CD8-positive, alpha-beta T cell (primary cell): ENCODE measurements at places on chromosomes 3 and 15. TPM values are rescaled to one million over a fixed set of nuclear protein-coding genes. Genes with fewer than 3 reads are reported as not detected.

GRCh38 chr15:63233667-63234423 is 43.6 kb upstream of the APH1B start:
- DNase-seq, result no peak

DNA sequence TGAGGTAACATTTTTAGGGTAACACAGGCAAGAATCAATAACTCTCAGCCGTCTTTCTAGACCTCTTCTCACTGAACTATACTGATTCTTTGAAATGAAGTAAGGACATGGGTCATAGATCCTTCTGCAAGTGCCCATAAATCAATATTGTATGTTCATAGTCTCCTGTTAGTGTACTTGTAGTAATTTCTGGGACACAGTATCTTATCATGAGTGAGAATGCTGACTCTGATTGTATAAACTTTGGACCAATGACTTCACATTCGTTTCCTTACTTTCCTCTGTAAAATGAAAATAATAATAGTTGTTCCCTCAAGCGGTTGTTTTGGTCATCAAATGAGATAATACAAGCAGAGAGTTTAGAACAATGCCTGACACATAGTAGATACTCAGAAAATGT is 777.1 kb upstream of the GOLIM4 start:
- no peak for DNase-seq

DNA sequence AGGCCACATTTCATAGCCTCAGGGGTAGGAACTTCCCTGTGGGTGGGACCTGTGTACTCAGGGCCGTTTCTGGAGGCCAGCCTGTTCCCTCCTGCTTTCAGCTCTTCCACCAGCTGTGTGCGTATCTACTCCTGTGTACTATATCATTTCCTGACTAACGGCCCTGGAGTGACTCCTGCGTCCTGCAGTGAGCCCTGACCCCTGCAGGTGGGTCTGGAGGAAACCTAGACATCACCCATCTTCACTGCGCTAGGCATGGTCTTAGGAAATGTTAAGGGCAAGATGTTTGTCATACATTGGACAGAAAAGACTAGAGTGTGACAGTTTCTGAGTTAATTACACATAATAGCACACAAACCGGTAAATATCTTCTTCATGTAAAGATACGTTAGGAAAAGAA is 297.3 kb downstream of the GABRB3 start:
- DNase-seq, result no peak

- no peak for DNase-seq
These were observed 35.0 kb downstream of the DRD3 start for GRCh38 chr3:114143817-114144216.

- no peak for DNase-seq
These were observed 142.5 kb upstream of the MBNL1 start for GRCh38 chr3:152126260-152126659.

- DNase-seq, result no peak
These were observed 31.3 kb downstream of the CMTM7 start for GRCh38 chr3:32422943-32423342.

DNA sequence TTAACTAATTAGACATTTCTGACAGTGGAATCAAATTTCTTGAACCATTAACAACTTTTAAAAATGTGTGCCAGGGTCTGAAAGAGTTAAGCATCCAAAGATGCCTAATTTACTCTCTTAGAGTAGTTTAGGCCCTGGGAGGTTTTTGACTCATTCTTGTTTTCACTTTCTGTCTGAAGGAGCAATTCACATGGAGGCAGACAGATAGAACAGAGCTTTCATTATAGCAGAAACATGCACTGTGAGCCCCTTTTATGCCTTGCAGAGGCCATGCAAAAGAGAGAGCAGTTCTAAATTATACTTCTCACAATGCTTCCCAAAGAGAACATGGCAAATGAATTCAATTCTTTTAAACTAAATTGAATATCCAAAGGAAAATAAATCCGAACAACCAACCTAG is 554.8 kb downstream of the MFSD1 start:
- DNase-seq, result no peak

DNA sequence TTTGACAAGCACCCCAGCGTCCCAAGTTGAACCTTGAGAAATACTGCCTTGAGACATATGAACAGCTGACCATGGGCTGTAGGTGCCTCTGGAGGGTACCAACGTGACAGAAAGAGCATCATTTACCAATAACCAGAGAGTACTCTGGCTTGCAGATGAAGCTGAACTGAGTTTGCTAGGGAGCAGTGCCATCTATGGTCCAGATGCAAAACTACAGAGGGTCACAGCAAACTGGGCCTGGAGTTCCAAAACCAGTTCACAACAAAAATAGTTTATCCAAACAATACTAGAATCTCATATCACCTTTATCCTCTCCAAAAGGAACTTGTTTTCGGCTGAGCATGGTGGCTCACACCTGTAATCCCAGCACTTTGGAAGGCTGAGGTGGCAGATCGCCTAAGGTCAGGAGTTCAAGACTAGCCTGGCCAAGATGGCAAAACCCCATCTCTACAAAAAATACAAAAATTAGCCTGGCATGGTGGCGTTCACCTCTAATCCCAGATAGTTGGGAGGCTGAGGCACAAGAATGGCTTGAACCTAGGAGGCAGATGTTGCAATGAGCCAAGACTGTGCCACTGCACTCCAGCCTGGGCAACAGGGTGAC is 69.3 kb downstream of the CHAC1 start:
- DNase-seq, result peak; percentile 51

DNA sequence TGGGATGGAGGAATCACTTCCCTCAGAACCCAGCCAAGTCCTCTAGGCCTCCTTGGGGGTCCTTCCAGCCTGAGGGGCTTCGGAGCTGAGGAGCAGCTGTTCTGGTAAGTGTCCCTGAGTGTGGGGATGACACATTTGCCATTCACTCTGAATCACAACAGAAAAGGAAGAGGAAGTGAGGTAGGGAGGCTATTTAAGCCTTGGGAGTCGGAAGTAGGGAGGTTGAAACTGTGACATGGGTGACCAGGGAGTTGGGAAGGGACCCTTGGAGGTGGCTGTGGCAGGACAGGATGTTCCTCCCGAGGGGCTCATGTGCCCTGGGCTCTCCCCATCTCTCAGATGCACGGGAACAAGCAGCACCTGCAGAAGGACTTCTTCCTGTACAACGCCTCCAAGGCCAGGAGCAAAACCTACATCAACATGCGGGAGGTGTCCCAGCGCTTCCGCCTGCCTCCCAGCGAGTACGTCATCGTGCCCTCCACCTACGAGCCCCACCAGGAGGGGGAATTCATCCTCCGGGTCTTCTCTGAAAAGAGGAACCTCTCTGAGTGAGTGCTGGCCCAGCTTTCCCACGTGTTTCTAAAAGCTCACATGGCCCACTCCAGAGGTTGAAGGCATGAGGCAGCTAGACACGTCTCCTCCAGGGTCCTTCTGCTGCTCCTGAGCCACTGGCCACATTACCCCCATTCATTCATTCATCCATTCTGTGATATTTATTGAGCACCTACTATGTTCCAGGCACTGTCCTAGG is 43.3 kb downstream of the CAPN3 start:
- no peak for DNase-seq

DNA sequence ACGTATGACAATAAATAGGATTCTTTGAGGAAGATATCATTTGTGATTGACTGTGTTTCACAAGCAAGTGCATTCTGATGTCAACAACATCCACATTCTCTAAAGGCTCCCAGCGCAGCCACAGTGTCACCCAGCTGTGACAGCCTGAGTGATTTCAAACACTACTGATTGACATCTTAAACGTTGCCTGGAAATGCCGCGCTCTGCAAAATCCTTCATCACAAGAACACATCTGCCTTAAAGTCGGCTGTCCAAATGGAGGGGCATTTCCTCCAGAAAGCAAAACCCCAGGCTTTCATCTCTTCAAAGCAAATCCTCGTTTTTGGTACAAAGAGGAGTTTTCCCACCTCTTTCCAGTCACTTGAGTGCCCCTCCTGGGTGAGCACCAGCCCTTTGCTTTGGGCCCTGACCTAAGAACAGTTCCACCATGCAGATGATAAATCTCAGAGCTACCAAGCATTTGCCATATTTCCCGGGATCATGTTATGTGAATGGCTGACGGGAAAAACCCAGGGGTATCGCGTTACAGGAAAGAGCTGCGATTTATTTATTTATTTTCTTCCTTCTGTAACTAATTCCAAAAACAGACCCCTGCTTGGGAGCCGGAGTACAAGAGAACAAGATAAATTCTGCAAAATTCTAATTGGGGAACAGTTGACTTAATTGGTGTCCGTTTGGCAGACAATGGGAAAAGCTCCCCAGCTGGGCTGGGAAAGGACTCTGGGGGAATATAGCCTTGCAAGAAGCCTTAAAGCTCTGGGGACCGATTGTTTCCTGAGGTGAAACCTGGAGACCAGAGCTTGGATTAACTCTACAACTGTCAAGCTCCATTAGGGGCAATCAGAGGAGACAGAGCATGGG is 703.8 kb upstream of the NR2F2 start:
- no peak for DNase-seq

- DNase-seq, result no peak
These were observed 29.5 kb downstream of the CORO2B start for GRCh38 chr15:68608206-68608843.

DNA sequence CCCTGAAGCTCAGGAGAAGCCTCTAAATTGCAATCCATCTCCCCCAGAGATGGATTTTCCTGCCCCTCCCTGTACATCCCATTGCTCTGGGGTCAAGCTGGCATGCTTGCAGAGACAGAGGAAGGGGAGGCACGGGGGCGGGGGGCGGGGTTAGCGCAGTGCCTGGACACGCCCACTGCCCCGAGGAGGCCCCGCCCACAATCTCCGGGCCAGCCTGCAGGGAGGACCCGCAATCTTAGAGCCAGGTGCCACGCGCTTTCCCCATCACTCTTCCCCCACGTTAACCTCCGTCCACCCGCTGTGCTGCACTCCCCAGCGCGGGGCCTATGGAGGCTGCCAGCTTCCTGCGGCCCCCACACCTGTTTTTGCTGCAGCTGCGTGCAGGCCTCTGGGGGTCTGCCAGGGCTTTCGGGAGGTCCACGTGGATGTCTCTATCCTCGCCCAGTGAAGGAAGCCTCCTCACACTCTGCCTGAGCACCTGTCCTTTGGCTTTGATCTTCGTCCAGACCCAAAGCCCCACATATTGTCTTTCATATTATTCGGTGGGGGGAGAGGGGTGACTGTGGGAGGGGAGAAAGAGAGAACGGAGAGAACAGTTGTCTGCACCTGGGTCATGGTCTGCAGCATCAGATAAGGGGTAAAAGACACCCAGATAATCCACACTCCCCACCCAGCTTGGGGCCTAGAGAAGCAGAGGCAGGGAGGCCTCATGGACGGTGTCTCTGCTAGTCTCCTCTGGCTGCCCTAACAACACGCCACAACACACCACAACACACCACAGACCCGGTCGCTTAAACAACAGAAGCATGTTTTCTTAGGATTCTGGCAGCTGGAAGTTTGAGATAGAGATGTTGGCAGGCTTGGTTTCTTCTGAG is 118.0 kb upstream of the MEF2A start:
- peak; percentile 11 for DNase-seq

- no peak for DNase-seq
These were observed 36.3 kb upstream of the FAM107A start for GRCh38 chr3:58613236-58614132.

- DNase-seq, result no peak
These were observed 39.8 kb downstream of the ZFAND6 start for GRCh38 chr15:80099241-80099640.

DNA sequence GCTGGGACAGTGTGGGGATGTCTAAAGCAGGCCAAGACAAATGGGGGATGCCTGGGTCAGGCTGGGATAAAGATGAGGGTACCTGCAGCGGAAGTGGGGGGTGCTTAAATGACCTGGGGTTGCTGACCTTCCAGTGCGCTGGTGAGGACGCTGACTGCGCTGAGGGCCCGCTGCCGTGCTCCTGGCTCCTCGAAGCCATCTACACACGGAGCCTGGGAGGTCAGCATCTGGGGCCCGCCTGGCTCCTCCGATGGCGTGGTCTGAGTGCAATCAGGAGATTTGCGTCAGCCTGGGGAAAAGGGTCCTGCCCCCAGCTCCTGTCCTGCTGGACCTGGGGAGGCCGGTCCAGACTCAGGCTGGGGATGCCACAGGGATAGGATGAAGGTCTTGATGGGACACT is 50.7 kb downstream of the SCN5A start:
- DNase-seq, result no peak

DNA sequence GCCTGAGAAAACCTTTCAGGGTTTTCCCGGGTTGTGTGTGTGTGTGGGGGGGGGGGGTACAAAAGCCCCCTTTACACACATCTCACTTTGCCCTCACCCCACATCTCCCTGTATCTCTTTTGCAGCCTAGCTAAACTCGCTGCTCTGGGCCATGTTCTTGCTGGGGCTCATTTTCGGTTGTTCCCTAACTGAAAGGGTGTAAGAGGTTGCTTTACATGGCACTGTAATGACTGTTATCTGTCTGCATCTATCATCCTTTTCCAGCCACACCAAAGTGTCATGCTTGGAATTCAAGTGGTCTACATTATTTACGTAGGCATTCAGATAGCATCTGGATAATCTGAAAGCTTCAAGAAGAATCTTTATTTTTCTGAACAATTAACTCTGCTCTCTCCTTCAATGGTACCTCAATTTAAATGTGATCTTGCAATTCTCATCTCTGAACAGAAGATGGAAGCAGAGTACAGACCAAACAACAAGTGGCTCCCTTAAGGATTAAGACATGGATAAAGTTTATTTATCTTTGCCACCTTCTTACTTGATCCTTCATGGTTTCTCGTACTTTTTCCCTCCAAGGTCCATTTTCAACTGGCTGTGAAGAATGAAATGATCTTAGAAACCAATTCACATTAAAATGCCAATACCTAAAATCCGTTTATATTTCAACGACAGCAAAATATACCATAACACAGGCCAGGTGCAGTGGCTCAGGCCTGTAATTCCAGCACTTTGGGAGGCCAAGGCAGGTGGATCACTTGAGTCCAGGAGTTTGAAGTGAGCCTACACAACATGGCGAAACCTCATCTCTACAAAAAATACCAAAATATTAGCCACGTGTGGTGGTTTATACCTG is 34.9 kb downstream of the DCLK3 start:
- DNase-seq, result no peak

- no peak for DNase-seq
These were observed 1.2 kb upstream of the CAPN3 start for GRCh38 chr15:42358141-42358540.

DNA sequence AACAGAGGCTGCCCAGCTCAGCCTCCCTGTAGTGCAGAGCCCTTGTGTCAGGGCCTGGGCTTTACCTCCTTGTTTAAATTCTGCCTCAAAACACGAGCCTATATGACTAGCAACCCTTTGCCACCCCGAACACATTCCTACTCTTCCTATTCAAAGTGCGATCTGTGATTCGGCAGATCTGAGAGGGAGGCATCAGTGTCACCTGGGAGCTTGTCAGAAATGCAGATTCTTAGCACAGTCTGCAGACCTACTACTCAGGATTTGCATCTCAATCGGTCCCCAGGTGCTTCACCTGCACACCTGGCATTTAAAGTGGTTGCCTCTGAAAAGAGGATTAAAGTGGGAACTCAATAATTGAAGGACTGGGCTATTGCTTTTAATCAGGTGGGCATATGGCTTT is 273.2 kb upstream of the TOPAZ1 start:
- no peak for DNase-seq

- no peak for DNase-seq
These were observed 298.8 kb upstream of the CTDSPL start for GRCh38 chr3:37562876-37563275.

SCAMP5 gene
- 0.71 TPM for total RNA-seq

U2SURP gene
- 186 TPM for total RNA-seq

XCR1 gene
- not detected for total RNA-seq

REC114 gene
- not detected for total RNA-seq

EOGT gene
- total RNA-seq, result 15.2 TPM

C15orf62 gene
- total RNA-seq, result 1.1 TPM

SHF gene
- 5.6 TPM for total RNA-seq
